Activated CD8-positive, alpha-beta memory T cell treated with anti-CD3 and anti-CD28 coated beads for 48 hours (primary cell): ENCODE measurements at places on chromosomes 11 and 22.
A peak's percentile ranks its signal among the peaks of the same experiment; 100 is the strongest.

- no peak for DNase-seq
Observed at GRCh38 chr11:33936725-33937604, 45.1 kb upstream of the LMO2 start.

- DNase-seq, result no peak
Observed at GRCh38 chr11:118530180-118530682, 761 bp upstream of the TMEM25 start.

GRCh38 chr11:125128450-125128849 lies 17.0 kb upstream of the TMEM218 start:
- no peak for DNase-seq

DNA sequence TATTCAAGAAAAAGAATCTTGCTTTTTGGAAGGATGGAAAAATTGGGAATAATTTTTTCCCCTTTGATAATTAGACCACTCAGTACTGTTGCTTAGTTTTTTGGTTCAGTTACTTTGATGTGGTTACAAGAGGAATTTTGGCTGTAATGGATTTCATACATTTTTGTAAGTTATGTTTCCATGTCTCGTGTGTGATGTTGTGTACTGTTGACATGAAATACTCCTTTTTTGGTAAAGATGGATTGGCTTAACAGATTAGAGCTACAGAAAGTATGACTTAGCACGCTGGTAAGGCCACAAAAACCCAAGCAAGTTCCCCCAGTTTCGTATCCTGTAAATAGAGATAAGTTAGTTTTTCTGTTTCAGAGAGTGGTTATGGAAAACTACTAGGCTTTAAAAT lies 11.9 kb downstream of the TBCEL start:
- DNase-seq, result no peak

DNA sequence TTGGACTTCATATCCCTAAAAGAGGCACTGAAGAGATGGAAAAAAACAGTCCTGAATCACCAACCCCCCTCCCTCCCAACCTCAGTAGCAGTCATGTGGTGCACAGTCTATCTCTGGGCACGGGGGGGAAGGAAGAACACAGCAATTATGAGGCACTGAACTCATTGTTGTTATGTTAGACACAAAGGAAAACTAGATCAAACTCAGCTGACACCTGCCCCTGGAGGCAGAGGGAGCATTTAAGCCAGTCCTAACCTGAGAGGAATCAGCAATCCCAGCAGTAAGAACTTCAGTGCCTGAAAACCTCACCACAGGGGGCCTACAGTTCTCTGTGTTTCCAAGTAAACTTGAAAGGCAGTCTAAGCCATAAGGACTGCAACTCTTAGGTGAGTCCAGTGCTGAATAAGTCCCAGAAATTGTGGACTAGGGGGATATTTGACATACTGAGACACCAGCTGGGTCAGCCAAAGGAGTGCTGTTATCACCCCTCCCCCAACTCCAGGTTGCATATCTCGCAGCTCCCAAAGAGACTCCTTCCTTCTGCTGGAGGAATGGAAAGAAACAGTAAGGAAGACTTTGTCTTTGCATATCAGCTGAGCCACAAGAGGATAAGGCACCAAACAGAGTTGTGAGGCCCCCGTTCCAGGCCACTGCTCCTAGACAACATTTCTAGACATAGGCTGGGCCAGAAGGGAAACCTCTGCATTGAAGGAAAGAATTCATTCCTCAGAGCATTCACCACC lies 72.5 kb downstream of the GLYATL1 start:
- no peak for DNase-seq

DNA sequence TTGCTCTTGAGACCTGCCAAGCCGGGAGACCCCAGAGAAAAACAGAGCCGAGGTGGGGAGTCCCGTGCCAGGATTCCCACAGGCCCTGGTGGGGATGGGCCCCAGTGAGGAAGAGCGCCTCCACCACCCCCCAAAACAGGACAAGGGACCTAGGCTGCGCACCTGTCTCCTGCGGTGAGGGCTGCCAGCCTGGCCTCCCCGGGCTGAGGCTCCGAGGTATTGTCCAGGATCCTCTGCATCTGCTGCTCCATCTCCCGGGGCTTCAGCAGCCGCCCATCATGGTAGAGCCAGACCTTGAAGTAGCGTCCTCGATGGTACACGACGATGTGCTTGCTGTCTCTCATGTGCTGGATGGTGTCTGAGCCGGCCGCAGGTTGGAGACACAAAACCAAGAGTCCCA lies 33.3 kb upstream of the TESMIN start:
- DNase-seq, result no peak

DNA sequence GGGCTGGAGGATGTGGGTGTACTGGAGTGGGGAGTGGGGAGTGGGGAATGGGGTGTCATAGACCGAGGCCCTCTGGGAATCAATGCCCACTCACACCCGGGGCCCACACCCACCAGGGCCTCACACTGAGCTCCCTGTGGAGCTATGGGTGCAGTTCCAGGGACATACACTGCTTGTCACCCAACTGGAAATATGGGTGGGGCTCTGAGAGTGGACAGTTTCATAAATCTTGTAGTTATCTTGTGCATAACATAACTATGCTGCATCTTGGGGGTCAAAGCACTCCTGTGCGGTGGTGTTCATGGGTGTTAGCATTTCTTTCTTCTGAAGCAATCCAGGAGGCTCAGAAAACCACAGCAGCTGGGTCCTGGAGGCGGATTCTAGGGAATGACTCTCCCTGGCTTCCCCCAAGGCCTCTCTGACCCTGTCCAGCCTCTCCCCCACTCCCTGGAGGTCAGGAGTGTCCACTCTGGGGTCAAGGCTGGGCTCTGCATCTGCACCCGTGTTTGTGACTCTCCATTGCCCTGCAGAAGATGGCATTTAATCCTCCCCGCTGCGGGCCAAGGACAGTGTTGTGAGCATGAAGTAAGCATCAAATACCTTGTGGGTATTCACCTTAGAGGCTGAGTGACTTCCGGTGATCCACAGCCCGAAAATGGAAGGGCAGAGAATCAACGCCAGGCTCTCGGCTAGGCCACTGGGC lies 172.5 kb downstream of the CTTN start:
- no peak for DNase-seq

- no peak for DNase-seq
Observed at GRCh38 chr11:57283231-57283990, 41.3 kb downstream of the TNKS1BP1 start.

DNA sequence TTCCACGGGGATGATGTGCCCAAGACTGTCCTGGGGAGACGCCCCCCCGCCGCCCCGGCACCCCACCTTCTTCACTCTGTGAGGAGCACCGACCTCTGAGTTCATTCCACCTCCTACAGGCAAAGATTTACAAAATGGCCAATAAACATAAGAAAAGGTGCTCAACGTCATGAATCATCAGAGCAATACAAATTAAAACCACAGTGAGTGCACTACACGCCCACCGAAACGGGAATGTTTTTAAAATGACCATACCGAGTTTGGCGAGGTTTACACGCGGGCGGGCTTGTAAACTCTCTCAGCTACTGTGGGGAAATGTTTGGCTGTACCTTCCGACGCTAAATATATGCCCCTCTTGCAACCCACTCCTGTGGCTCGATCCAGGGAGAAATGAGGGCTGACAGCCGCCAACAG lies 7.9 kb downstream of the NPTXR start:
- DNase-seq, result no peak

DNA sequence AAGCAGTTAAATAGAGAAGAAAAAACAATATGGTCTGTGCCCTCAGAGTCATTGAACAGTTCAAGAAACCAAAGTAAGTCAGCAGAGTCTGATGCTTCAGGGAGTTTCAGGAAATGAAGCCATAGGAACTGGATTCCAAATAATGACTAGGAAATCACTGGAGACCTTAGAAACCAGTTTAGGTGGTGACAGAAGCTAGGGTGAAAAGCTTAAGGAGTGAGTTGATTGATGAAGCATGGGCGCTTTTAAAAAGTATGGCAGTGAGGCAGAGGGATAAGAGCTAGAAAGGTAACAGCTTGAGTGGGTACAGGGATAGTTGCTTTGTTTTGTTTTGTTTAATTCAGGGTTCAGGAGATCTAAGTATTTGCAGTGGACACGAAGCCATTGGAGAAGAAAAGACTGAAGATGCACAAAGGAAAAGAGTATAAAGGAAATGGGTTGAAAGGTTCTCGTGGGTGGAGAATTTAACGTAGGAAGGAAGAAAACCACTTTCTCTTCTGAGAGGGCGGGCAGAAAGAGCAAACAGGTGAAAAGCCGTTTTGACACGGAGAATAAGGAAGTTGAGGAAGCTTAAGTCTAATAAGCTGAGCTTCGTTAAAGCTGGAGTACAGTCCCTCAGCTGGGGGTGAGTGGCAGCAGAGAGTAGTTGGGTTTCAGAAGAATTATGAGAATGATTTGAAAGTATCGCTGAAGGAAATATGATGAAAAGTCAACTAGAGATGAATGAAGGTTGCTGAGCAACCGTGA lies 14.8 kb downstream of the SGSM3 start:
- no peak for DNase-seq

DNA sequence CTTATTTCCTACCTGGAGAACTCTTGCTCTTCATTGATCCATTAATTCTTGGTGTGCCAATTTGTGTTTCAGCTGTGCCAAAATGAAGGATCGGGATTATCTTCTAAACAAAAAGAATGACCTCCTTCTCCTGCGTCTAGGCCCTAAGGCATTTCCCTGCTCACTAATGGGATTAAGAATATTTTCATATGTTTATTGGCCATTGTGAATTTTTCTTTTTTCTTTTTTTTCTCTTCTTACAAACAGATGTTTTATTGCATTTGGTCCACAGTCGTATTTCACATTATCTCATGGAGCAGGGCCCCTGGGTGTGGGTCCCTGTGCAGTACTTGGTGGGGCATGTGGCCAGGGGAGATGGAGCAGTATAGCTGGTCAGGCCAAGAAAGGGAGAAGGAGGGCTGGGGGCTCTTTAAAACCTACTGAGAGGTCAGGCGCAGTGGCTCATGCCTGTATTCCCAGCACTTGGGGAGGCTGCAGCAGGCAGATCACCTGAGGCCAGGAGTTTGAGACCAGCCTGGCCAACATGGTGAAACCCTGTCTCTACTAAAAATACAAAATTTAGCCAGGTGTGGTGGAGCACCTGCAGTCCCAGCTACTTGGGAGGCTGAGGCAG lies 35.3 kb upstream of the HORMAD2 start:
- no peak for DNase-seq

- DNase-seq, result no peak
Observed at GRCh38 chr11:124831897-124832296, 31.7 kb upstream of the MSANTD2 start.

- no peak for DNase-seq
Observed at GRCh38 chr11:35402751-35403660, 16.4 kb downstream of the SLC1A2 start.

DNA sequence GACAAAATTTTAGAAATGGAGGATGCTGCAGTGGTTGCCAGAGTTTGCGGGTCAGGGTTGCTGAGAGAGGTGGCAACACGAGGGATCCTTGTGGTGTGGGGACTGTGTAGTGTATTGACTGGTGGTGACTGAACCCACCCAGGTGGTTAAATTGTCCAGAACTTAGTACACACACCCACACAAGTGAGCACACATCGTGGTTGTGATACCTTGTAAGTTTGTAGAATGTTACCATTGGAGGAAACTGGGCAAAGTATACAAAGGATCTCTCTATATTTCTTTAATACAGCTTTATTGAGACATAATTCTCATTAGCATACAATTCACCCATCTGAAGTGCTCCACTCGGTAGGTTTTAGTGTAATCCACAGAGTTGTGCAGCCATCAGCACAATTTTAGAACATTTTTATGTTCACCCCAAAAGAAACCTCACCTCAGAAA lies 56.1 kb downstream of the MED15 start:
- no peak for DNase-seq

DNA sequence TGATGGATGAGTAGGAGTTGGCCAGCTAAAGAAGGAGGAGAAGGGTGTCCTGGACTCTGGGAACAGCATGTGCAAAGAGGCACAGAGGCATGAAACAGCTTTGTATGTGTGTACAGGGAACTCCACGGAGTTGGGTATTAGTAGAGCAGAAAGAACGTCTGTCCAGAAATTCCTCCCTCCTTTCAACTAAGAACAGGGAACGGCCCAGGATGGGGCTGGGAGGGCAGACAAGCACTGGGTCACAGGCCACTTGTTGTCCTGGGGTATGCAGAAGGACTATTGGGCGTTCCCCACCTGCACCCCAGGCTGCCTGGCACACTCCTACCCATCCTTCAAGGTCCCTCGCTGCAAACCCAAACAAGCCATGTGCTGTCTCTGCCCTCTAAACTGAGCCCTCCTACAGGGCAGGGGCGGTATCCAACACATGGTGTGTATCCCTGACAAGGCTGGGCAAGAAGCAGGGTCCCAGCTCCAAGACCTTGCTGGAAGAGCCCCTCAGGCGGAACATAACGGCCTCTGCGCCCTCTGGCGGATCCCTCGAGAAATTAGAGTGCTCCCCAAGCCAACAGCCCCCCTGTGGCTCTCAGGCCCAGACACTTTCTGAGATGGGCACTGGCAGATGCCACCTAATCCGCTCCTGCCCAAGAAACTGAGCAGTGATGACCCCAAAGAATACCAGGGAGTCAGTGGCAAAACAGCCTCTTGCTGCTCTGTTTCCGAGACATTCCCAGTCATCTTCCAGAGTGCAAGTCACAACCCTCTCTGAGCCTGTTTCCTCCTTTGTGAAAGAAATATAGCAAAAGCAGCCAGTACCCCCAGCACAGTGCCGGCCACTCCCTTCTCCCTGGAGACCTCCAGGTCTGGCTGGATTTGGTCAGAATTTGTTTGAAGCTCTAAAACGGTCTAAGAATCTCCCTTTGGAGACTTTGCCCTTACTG lies 1.6 kb upstream of the ELFN2 start:
- DNase-seq, result no peak

DNA sequence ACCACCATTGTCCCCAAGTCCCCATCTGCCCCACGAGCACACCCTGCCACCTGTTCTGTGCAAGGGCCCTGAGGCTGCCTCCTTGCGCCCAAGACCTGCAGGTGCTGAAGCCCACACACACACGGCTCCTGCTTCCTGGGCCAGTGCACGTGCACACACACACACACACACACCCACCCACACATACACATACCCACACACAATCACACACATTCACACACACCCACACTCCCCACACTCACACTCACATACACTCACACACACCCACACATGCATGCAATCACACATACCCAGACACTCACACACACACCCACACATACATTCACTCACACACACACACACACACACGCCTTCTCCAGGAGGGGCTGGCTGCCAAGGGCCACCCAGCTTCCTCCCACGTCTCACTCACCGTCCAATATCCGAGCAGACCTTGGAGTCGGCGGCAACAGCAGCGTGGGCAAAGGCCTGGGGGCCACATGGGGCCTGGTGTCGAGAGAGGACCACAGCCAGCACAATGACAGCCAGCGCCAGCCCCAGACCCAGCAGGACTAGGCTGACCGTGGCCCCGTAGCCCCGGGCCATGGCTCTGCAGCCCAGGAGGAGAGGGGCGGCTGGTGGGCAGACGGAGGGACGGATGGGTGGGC lies 616 bp downstream of the GGT5 start:
- no peak for DNase-seq

DNA sequence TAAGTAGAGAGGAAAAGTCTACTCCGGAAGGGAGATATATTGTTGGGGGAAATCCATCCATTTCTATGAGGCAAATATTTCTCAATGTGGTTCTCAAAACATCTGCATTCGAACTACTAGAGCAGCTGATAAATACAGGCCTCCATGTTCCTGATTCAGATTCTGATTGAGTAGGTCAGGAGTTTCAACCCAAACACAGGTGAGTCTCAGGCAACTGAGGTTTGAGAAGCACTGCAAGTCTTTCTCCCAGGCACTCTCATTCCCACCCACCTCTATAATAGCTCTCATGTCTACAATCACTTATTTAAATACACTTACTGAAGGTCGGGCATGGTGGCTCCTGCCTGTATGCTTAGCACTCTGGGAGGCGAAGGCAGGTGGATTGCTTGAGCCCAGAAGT lies 14.7 kb upstream of the ASPHD2 start:
- DNase-seq, result no peak

GRCh38 chr22:50474710-50475651 lies at the start of gene SBF1:
TSS of gene SBF1 (minus strand) at chr22:50475035. CDS start at chr22:50474840, 195 bp downstream.
- DNase-seq, result peak; percentile 74
